Stomach (tissue), 19 donors: ENCODE measurements at places on chromosomes 4 and X. TPM values are rescaled to one million over a fixed set of nuclear protein-coding genes. Genes with fewer than 3 reads are reported as not detected.

- no peaks in the 10 kb centered on the region for H3K36me3 ChIP-seq
- H3K4me1 ChIP-seq, result peaks cover 16% of the 10 kb centered on the region
Measured at GRCh38 chr4:186069729-186070128, 773 bp downstream of the TLR3 start.

Gene ADH7
- total RNA-seq, result 4.1 TPM

GRCh38 chrX:23981222-23981621 is 45.8 kb downstream of the KLHL15 start:
- no peak for DNase-seq
- H3K27ac ChIP-seq, result no peak overlapping the region
- H3K36me3 ChIP-seq, result no peaks in the 10 kb centered on the region
- no peaks in the 10 kb centered on the region for H3K27me3 ChIP-seq
- H3K4me3 ChIP-seq, result no peak overlapping the region

- H3K27ac ChIP-seq, result no peak overlapping the region
- H3K4me1 ChIP-seq, result no peaks in the 10 kb centered on the region
- no peaks in the 10 kb centered on the region for H3K27me3 ChIP-seq
- no peaks in the 10 kb centered on the region for H3K36me3 ChIP-seq
- no peak overlapping the region for H3K4me3 ChIP-seq
- DNase-seq, result no peak
Measured at GRCh38 chrX:30153175-30153880, 62.0 kb upstream of the MAGEB2 start.

DNA sequence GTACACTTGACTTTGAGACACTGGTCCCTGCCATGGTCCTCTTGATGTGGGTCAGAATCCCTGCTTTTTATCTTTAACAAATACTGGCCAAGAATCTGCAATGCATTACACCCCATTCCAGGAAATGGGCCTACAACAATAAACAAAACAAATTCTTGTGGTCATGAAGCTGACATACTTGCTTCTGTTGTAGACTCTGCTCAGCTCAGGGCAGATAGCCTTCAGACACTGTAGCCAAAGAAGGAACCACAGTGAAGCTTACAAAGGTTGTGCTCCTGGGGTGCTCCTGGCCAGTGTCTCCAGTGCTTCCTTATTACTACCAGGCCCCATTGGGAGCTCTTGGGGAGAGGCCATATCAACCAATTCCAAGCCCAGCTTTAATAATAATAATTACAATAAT is 21.8 kb downstream of the KIAA1210 start:
- H3K27ac ChIP-seq, result no peak overlapping the region
- no peak overlapping the region for H3K4me3 ChIP-seq
- no peaks in the 10 kb centered on the region for H3K27me3 ChIP-seq
- no peaks in the 10 kb centered on the region for H3K4me1 ChIP-seq

GRCh38 chr4:17152941-17153540 is 254.6 kb upstream of the LDB2 start:
- H3K4me1 ChIP-seq, result no peaks in the 10 kb centered on the region
- no peaks in the 10 kb centered on the region for H3K36me3 ChIP-seq
- H3K27me3 ChIP-seq, result no peaks in the 10 kb centered on the region
- H3K27ac ChIP-seq, result no peak overlapping the region
- no peak overlapping the region for H3K4me3 ChIP-seq
- no peak for DNase-seq

Gene CFAP47
- total RNA-seq, result not detected

- H3K4me1 ChIP-seq, result no peaks in the 10 kb centered on the region
- H3K27ac ChIP-seq, result no peak overlapping the region
- no peak for DNase-seq
Measured at GRCh38 chr4:183347566-183347965, 25.3 kb upstream of the CLDN24 start.

DNA sequence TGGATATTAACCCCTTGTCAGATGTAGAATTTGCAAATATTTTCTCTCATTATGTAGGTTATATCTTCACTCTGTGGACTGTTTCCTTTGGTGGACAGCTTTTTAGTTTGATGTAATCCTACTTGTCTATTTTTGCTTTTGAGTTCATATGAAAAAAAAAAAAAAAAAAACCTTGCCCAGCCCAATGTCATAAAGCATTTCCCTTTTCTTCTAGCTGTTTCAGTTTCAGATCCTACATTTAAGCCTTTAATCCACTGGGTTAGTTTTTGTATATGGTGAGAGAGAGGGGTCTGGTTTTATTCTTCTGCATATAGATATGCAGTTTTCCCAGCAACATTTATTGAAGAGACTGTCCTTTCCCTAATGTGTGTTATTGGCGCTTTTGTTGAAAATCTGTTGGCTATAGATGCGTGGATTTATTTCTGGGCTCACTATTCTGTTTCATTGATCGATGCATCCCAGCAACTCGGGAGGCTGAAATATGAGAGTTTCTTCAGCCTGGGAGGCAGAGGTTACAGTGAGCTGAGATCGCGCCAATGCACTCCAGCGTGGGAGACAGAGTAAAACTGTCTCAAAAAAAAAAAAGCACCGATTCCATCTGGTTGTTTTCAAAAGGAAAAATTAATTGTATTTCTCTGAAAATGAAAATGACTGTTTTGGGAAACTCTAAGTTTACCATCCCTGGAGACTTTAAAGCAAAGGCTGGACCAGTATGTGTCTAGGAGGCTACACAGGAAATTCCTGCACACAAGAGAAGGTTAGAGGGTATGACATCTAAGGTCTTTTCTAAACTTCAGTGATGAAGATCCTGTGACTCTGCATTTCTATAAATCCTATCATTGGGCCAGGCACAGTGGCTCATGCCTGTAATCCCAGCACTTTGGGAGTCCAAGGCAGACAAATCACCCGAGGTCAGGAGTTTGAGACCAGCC is 35.6 kb downstream of the STEEP1 start:
- no peaks in the 10 kb centered on the region for H3K36me3 ChIP-seq
- no peaks in the 10 kb centered on the region for H3K4me1 ChIP-seq

DNA sequence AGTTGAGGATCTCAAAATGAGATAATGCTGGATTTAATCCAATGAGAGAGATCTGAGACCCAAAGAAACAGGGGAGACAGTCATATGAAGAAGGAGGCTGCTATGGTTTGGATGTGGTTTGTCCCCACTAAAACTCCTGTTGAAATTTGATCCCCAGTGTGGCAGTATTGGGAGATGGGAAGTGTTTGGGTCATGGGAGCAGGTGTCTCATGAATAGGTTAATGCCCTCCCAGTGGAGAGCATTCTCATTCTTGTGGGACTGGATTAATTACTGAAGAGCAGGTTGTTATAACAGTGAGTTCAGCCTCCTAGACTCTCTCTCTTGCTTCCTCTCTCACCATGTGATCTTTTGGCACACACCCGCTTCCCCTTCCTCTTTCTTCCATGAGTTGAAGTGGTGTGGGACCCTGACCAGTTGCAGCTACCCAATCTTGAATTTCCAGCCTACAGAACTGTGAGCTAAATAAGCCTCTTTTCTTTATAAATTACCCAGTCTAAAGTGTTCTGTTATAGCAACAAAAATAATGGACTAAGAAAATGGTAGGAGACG is 70.3 kb downstream of the PPEF2 start:
- H3K4me3 ChIP-seq, result no peak overlapping the region
- no peaks in the 10 kb centered on the region for H3K36me3 ChIP-seq
- no peaks in the 10 kb centered on the region for H3K27me3 ChIP-seq
- H3K27ac ChIP-seq, result no peak overlapping the region
- no peak for DNase-seq

DNA sequence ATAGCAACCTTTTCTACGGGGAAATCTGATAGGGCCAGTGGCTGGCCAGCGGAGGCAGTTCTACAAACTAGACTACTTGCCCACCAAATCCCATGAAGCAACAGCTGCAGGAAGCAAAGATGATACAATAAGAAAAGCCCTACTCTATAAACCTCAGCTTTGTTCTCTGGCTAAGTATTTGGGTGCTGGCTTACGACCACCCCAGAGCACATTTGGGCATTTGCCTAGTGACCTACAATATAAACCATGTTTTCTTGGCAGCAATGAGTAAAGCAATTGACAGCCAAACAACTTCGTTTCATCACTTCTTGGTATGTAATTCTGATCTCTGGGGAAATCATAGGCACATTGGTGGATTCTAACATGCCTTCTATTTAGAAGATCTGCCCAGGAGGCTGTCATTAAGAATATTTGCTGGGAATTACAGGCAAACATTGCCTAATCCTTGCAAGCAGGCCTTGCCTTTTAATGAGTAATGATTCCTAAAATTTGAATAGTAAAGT is 7.5 kb upstream of the LHFPL1 start:
- H3K27me3 ChIP-seq, result no peaks in the 10 kb centered on the region
- no peaks in the 10 kb centered on the region for H3K36me3 ChIP-seq
- H3K27ac ChIP-seq, result no peak overlapping the region

Gene SULT1E1
- not detected for total RNA-seq

DNA sequence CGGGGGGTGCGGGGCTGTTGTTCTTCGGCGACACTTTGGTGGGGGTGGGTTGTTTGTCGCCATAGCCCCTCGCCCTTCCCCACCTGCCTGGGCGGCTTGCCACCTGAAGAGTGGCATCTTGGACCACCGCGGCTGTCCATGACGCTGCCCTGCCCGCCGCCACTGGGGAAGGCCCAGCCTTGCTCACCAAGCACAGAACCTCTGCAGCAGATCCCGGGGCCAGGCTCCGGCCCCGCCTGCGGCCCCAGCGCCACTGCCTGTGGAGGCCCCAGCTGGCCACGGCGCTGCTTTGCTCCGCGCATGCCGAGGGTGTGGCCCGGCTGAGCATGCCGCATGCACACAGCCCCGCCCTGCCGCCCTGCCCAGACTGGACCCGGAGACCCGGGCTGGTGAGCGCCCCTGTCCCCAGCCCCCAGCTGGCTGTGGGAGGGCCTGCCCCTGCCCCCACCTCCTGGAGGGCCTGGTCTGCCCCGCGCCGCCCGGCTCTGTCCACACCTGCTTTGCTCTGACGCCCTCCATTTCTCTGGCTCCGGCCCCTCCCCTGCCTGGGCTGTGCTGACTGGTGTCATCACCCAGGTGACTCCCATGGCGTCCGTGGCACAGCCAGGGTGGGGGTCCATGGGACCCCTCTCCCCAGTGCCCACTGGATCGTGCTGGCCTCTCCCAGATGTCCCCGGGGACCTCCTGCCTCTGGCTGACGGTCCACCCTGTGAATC is 5.3 kb downstream of the NAT8L start:
- peaks cover 26% of the 10 kb centered on the region for H3K4me1 ChIP-seq
- no peak overlapping the region for H3K27ac ChIP-seq
- peak overlapping the region; percentile 37 for H3K4me3 ChIP-seq

GRCh38 chr4:37905533-37906169 is 14.8 kb downstream of the TBC1D1 start:
- no peaks in the 10 kb centered on the region for H3K36me3 ChIP-seq
- H3K4me1 ChIP-seq, result peaks cover 22% of the 10 kb centered on the region
- no peak overlapping the region for H3K4me3 ChIP-seq
- H3K27me3 ChIP-seq, result no peaks in the 10 kb centered on the region

DNA sequence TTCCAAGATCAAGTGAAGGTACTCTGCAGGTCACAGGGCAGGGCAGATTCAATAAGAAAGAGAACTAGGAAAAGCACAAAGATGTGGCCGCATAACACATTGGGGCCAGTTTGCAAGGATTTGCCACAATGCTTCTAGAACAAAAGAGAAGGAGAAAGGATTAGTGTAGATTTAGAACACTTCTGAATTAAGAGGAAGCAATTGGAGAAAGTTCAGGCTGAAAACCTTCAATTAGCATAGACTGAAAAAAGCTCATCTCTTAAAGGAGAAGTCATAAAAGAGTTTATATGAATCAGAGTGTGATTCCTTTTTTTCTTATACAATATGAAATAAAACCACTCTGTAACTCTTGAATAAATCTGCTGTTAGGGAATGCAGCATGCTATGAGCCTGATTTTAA is 215.6 kb upstream of the FAT1 start:
- H3K36me3 ChIP-seq, result no peaks in the 10 kb centered on the region
- no peak overlapping the region for H3K4me3 ChIP-seq
- no peak overlapping the region for H3K27ac ChIP-seq
- no peaks in the 10 kb centered on the region for H3K27me3 ChIP-seq
- no peak for DNase-seq

DNA sequence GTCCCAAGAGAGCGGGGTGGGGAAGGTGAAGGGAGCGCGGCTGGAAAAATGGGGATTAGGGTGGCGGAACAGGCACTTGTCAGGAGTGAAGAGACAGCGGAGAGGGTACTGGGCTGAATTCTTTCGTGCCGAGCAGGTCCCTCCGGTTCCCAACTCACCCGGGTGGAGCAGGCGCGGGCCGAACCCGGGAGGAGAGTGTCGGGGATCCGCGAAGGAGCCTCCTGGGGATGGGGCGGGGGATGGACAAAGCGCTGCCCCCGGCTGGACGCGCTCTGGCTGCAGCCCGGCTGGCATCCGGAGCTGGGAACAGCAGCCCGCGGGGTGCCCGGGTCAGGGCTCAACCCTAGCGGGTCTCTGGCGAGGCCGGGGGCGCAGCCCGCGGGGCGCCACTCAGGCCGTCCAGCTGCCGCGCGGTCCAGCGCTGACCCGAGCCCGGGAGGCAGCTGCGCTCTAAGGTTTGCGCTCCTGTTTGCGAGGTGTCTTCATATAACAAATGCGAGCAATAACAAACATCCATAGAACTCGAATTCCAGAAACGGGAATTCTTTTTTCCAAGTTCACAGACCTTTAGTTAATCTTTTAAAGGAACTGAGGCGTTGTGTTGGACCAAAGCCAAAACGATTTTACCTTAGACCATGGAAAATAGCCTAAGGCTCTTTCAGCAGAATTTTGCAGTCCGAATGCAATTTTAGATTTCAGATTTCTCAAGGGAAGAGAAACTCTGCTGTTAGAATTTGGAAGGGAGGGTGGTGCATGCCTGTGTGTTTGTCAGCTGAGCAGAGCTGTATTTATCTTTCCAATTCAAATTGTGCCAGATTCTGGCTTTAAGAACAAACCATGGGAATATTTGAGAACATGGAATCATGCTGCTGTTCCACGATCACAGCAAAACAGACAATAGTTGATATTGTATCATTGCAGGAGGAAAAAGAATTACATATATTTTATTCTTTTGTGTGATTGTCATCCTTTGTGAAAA is 744 bp downstream of the NPY5R start:
- no peaks in the 10 kb centered on the region for H3K36me3 ChIP-seq
- no peak for DNase-seq
- no peak overlapping the region for H3K27ac ChIP-seq
- H3K4me1 ChIP-seq, result peaks cover 20% of the 10 kb centered on the region

DNA sequence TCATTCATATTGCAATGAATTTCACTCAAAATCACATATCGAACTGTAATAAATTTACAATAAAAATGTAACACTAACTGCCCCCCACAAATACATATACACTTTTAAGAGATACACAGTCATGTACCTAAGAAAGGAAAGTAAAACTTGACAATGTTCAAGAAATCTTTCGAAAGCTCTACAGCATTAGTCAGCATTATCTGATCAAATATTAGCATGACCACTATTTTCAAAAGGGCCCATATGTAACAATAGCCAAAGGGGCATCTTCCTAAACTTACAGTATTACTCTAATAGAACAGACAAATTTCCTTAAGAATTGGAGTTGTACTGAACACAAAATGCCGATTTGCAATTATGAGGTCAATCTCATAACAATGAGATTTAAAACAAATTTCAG is 51.8 kb downstream of the STX18 start:
- no peak for DNase-seq
- no peak overlapping the region for H3K4me3 ChIP-seq
- no peaks in the 10 kb centered on the region for H3K27me3 ChIP-seq
- H3K4me1 ChIP-seq, result peaks cover 16% of the 10 kb centered on the region
- H3K36me3 ChIP-seq, result no peaks in the 10 kb centered on the region

Gene TBC1D9
- total RNA-seq, result 12.1 TPM
